Non-pigmented ciliary epithelial cell (primary cell): ENCODE measurements at places on chromosomes 13 and 19.
A peak's percentile ranks its signal among the peaks of the same experiment; 100 is the strongest.

GRCh38 chr19:29552454-29553280 is 26.9 kb downstream of the VSTM2B start:
- DNase-seq, result no peak

DNA sequence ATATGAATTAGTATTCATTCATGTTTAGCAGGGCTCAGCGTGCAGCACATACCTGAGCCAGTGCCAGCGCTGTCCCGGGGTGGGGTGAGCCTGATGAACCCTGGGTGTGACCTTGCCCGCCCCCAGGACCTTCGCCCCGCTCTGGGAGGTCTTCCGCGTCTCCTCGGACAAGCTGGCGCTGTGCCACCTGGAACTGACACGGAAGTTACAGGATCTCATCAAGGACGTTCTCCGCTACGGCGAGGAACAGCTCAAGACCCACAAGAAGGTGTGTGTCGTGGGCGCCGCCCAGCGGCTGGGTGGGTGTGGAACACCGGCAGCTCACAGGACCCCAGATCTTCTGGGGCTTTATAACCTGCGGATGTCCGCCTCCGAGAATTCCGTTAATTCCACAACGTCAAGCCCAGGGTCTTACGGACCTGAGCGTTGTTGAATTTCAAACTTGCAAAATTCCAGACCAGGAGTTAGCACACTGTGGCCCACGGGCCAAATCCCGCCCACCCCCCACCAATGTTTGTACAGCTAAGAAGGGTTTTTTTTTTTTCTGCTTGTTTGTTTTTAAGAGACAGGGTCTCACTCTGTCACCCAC is 15.4 kb downstream of the FCHO1 start:
- DNase-seq, result peak; percentile 35

DNA sequence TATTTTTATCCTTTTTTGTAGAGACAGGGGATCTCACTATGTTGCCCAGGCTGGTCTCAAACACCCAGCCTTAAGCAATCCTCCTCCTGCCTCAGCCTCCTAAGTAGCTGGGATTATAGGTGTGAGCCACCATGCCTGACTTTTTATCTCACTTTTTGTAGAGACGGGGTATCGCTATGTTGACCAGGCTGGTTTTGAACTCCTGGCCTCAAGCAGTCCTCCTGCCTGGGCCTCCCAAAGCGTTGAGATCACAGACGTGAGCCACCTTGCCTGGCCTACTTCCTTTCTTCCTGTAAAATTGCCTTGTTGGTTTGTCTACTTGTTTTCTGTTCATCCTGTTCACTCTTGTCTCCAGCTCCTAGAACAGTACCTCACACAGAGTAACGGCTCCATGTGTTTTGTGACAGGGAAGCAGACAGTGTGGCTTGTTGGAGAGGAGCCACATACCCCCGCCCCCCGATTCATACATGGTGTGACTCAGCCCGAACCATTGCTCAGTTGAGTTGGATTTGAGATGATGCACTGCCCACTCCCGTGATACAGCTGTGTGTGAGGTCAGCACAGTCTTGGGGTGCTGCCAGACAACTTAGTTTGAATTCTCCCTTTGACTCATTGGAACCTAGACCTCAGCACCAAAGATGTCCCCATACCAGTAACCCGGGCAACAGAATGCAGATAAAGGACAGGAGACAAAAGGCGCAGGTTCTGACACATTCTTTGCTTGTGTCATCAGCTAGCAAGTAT is 34.2 kb downstream of the GPR42 start:
- DNase-seq, result peak; percentile 42

DNA sequence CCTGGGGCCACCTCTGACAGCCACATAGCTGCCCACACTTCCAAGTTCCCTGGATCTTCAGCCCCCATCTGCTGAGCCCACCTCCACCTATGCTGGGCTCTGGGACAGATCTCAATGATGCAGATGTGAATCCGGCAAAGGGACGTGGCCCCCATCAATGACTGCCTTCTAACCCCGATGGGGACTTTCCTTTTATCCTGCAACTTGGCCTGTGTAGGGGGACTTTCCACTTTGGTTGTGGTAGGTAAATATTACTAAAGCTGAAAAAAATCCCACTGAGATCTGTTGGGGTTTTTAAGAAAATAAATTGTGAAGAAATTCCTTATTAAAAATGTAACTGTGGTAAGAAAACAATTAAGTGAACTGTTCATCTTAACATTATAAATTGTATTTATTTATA is 20.8 kb upstream of the ASPDH start:
- no peak for DNase-seq

DNA sequence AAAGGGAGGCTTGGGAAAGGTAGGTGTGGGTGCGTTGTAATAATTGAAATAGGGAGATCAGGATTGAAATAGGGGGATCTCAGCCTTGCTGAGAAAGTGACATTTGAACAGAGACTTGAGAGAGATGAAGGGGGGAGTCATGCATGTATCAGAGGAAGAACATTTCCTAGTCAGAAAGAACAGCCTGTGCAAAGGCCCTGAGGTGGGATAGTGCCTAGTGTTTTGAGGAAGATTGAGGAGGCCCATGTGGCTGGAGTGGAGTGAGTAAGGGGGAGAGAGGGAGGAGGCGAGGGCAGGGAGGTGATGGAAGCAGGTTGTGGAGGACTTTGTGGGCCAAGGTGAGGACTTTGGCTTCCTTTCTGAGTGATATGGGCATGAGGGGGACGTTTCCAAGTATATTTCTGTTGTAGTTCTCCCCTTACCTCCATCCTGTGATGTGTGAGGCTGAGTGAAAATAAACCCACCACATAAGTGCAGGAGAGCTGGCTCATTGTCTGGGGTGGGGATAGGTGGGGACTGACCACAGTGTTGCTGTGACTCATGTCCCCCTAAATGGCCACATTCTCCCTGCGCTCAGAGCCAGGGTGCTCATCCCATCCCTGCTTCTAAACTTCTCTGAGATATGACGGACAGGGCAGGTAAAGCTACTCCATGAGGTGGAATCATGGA is 17.8 kb downstream of the ACTL9 start:
- DNase-seq, result no peak

DNA sequence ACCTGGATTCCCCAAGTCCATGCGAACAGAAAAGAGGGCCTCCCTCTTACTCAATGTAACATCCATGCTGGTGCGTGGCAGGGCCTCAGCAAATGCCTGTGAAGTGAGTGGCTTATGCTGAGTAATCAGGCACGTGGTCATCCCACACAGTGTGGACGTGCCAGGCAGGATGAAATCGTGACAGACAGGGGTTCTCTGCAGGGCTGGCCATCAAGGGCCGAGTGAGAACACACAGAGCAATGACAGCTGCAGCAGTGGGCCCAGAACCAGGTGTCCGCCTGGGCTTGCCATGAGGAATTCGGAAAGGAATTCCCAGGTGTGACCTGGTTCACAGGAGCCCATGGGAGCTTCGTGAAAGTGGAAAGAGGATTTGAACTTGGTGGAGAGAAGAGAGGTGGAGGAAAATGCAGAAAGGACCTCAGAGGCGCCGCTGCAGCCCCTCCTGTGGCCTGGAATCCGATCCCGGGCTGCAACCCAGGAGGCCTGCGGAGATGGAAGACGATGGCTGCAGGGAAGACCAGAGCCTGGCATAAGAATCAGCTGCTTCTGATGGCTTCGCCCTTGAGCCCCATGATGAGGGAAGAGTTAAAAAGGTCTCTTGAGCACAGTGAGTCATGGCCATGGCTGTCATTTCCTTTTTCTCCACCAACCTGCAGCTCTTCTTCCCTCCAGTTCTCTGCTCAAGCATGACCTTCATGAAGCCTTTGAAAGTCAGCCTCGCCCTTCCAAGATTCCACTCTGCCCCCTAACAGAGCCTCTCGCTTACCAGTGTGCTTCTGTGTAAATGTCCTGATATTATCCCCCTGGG is 34.6 kb upstream of the SOX1 start:
- DNase-seq, result no peak

DNA sequence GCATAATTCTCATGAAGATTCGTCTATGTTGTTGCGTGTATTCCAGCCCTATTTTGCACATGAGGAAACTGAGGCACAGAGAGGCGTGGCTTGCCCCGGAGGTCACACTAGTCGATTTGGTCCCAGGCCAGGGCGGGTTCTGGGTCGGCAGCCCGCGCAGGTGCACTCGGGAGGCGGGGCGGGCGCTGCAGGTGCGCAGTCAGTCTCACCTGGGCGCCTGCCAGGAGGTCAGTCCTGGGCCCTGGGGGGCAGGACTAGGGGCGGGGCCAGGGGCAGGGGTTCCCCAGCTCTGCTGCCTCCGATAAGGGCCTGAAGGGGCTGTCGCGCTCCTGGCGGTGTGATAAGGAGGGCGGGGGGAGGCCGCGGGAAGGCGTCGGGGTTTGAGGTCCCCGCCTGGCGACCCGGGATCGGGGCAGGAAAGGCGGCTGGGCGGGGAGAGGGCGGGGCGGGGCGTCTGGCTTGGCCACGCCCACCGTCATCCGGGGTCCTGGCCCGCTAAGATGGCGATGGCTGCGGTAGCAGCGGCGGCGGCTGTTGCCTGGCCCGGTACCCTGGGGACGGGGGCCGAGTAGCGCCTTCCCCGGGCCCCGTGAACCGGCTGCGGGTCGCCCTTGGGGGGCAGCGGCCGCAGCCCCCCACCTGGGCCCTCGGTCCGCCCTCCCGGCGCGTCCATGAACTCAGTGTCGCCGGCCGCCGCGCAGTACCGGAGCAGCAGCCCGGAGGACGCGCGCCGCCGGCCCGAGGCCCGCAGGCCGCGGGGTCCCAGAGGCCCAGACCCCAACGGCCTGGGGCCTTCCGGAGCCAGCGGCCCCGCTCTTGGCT is at the start of gene ATG4D:
TSS of gene ATG4D (plus strand) at position 485 of the 822 bp plus-strand sequence. CDS start at position 672, 187 bp downstream.
- DNase-seq, result no peak

GRCh38 chr19:3097442-3097871 is 3.3 kb downstream of the GNA11 start:
- DNase-seq, result no peak

- no peak for DNase-seq
Measured at GRCh38 chr13:87999788-88000187, 328.6 kb downstream of the SLITRK5 start.

- DNase-seq, result no peak
Measured at GRCh38 chr19:29277102-29277501, 64.2 kb upstream of the UQCRFS1 start.

DNA sequence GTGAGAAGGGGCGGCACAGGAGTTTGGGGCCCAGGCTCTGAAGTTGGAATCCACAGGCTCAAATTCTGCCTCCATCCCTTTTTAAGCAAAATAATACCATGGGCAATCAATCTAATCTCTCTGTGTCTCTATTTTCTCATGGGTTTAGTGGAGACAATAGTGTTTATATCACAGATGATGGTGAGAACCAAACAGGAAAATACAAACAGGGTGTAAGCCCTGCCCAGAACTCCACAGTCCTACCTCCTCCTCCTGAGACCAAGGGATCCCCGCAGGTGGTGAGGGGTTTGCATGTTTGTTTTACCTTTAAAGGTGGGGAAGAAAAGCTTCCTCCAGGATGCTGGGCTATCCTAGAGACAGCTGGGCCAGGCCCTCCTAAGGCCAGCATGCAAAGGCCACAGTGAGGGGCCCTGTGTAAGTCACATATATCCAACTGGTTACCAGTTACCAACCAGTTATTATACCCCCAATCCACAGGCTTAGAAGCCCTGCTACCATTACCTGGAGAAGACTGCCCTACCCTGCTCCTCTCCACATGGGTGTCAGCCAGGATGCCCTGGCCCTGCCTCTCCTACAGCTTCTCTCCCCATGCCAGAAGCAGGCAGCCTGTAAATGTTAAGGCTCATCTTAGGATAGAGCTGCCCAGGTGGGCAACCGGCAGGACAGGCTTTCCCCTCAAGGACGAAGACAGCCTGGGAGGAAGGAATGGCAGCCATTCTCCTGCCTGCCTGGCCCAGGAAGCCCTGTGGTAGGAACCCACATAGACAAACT is 658.4 kb downstream of the UQCRFS1 start:
- no peak for DNase-seq

GRCh38 chr19:56306016-56306415 is 8.6 kb downstream of the ZSCAN5A start:
- DNase-seq, result no peak

- no peak for DNase-seq
Measured at GRCh38 chr19:18859676-18860301, 28.0 kb downstream of the UPF1 start.

DNA sequence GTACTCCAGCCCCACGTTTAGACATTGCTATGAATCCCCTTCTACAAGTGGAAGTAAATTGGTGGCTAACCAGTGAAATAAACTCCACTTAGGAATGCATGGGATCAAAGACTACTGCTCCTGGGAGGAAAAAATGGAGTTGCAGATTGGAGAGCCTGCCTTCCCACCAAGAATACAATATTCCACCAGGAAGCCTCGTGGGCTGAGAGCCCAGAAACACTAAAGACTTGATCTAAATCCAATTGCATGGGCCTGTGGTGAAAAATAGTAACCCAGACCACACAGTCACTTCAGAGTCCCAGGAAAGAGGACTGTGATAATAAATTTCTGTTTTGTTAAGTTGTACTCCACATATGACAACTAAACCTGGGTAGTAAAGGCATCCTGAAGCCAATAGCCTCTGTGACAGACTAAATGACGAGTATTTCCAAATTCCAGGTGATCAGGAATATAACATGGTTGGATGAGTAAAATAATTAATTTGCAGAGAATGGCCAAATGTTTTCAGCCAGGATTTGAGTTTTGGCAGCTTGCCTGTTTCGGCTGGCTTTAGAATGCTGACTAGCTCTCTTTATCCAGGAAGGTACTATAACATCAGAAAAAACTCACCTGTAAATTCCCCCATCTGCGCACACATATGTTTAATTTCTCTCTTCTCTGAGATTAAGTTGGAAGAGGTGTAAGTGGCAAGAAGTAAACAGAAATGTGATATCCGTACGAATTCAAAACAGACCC is 480.3 kb downstream of the LIG4 start:
- no peak for DNase-seq

DNA sequence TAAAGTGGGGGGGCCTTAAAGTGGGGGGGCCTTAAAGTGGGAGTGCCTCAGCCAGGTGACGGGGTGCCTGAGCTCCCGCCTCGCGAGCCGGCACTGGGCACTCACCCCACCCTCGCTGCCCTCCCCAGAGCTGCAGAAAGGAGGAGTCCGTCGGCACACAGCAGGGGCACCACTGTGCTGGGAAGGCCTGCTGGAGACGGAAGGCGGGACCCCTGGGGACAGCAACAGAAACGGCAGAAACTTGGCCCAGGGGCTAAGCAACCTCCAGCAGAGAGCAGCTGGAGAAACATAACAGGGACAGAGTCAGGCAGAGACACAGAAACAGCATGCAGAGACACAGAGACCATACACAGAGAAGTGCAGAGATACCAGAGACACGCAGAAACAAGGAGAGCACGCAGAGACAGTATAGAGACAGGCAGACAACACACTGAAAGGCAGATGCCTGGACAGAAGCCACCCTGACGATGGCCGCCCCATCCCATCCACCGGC is 7.9 kb downstream of the CFD start:
- DNase-seq, result no peak

- no peak for DNase-seq
Measured at GRCh38 chr13:68257111-68257842, 1027.1 kb upstream of the PCDH9 start.

- peak; percentile 3 for DNase-seq
Measured at GRCh38 chr13:99686157-99686572, 184.9 kb downstream of the TM9SF2 start.

GRCh38 chr13:48319531-48320398 is 16.2 kb downstream of the RB1 start:
- no peak for DNase-seq

DNA sequence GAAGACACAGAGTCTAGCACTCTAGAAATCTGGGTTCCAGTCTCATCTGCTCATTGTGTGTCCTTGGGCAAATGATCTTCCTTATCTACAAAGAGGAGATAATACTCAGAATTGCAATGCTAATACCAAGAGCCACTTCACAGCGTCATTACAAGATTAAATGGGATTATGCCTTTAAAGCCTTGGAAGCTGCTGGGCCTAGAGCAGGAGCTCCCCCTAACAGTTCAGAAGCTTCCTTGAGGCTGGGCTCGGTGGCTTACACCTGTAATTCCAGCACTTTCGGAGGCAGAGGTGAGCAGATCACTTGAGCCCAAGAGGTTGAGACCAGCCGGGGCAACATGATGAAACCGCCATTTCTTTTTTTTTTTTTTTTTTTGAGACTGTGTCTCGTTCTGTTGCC is 27.6 kb downstream of the AP2S1 start:
- no peak for DNase-seq
